ENCODE measurements at places on chromosomes 4 and X. TPM values are rescaled to one million over a fixed set of nuclear protein-coding genes. Genes with fewer than 3 reads are reported as not detected.
A peak's percentile ranks its signal among the peaks of the same experiment; 100 is the strongest.

- DNase-seq = peak; percentile 99
Observed at GRCh38 chr4:147578051-147578476, 39.1 kb upstream of the TMEM184C start.

DNA sequence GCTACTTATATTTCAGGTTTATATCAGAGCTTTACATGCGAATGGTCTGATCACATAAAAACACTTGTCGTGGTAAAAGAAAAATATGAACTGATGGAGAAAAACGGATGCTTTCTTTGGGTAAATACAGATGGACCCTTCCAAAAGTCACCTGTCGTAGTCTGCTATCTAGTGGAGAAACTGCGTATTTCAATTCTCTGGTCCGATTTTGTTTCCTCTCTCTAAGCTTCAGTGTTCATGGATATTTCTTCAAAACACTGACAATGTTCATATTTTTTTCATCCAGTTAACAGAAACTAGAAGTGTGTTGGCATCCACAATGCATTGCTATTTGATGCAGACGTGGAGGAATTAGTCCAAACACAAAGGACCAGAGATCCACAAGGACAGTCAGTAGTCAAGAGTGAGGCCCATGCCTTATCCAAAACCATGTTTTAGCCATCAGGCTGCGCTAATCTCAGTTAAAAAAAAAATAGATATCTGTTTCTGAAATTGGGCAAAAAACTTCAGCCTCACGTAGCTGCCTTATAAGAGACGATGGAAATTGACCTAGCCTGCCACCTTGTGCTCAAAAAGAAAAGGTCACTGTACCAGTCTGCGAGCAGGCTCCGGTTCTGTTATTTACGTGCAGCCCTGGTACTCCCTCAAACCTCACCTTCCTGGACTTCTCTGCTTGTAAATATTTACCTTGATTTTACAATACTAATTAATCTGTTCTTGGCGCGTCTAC is 16.0 kb downstream of the MEPE start:
- peak; percentile 63 for DNase-seq

DNA sequence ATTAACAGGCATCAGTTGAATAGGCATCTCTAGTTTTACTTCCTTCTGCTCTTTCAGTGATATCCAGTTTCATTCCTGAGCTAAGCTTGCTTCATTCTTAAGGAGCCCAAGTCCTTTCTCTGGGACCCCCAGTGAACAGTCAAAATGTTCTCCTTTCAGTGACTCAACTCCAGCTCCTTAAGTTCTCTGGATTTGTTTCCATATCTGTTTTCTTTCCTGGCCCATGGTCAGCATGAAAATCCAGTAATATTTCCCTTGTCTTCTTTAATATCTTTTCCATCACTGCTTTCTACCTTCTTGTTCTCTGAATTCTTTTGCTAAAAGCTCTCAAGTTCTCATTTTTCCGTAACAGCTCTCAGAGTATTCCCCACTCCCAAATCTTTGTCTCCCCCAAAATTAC is 25.5 kb downstream of the ADGRL3 start:
- no peak for DNase-seq

DNA sequence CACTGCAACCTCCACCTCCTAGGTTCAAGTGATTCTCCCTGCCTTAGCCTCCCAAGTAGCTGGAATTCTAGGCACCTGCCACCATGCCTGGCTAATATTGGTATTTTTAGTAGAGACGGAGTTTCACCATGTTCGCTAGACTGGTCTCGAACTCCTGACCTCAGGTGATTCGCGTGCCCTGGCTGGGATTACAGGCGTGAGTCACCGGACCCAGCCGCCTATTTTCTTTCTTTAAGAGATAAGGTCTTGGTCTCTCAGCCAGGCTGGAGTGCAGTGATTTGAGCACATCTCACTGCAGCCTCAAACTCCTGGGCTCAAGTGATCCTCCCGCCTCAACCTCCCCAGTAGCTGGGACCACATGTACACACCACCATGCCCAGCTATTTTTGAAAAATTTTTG is 166.5 kb downstream of the DHRSX start:
- DNase-seq = no peak

The TRIM60 gene
- not detected for total RNA-seq

- DNase-seq = no peak
Observed at GRCh38 chr4:70687392-70687791, 940 bp upstream of the UTP3 start.

DNA sequence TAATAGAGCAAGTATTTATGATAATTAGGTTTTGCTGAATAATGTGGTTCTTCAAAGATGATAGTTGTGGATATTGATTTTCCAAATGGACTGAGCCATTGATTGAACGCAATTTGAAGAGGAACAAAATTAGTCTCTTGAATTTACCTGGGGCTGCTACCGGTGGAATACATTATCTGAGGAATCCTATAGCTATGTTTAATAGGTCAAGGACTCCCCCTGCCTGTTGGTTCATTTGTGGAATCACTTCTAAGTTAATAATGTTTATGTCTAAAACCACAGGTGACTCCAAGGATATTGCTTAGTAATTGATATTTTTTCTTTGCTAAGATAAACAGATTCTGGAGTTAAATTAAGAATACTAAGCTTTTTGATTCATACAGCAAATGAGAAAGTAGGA is 576.0 kb upstream of the PABPC4L start:
- DNase-seq = no peak

DNA sequence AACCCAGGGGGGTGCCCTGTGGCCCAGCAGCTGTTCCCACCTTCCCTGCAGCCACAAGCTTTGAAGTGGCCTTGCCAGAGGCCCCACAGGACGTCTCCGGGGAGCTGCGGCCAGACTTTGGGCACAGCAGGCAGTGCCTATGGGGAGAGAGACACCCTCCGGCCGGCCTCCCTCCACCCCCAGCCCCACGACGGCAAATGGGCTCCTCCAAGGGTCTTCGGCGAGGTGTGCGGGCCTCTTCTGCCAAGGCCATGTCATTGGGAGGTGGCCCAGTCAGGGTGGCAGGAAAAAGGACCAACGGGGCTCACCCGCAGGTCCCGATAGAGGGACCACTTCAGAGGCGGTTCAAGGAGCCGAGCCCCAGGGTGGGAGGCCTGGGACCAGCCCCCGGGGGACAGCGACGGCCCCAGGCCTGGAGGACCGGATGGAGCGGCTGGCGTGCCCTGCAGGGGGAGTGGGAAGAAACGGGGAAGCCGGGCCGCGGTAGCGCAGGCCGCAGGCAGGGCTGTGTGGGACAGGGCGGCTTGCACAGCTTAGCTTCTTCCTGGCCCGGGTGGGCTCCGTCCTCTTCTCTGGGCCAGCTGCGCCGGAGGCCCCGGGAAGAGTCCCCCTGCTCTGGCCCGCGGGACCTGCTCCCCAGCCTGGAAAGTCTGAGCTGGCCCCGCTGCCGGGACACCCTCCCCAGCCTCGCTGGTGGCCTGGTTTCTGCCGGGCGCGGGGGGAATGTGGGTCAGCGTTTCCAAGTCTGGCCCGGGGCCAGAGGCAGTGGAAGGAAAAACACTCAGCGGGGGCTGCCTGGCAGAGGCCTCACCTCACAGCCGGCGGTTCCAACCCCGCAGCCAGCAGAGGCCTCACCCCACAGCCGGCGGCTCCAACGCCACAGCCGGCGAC is 21.9 kb upstream of the SPON2 start:
- DNase-seq = no peak

The TMEM35A gene
- total RNA-seq = not detected

- DNase-seq = no peak
Observed at GRCh38 chrX:15600049-15600448, 711 bp downstream of the ACE2 start.

GRCh38 chr4:42816880-42817400 is 75.6 kb upstream of the GRXCR1 start:
- no peak for DNase-seq

DNA sequence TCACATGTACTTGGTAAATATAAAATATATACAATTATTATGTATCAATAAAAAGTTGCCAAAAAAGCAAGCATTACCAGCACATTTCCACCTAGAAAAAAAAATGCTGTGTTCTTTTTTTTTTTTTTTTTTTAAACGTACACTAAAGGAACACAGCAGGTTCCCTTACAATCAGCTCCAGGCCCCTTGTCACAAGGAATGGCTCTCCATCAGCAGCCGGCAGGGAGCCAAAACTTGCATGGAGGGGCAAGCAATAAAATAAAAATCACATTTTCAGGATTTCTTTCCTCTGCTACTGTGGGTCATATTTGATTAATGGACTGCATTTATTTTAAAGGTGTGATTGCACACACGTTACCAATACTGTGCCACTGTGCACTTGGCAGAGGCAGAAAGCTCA is 460.3 kb downstream of the GPAT3 start:
- no peak for DNase-seq

DNA sequence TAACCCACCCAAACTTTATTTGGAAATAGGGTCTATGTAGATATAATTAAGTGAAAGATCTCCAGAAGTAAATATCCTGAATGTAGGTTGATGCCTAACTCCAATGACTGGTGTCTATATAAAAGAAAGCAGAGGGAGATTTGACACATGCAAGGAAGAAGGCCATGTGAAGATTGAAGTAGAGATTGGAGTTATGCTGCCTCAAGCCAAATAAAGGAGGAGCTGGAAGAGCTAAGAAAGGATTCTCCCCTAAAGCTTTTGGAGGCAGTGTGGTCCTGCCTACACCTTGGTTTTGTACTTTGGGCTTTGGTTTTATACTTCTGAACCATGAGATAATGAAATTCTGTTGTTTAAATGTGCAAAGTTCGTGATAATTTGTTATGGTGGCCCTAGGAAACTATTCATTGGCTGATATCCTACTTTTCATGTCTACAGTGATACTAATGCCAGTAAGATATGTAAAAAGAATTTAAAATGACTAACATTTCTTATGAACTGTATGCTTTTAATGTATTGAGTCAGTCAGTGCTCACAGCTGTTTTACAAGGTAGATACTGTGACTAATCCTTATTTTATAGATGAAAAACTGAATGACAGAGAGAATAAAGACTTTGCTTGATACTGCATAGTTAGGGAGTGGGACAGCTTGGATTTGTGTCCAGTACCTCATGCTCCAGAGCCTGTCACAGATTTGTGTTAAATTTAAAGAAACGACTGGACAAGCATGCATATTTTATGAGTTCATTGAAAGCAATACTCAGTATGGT is 5.9 kb upstream of the RAB40AL start:
- DNase-seq = no peak

The DGKK gene
- total RNA-seq = not detected

DNA sequence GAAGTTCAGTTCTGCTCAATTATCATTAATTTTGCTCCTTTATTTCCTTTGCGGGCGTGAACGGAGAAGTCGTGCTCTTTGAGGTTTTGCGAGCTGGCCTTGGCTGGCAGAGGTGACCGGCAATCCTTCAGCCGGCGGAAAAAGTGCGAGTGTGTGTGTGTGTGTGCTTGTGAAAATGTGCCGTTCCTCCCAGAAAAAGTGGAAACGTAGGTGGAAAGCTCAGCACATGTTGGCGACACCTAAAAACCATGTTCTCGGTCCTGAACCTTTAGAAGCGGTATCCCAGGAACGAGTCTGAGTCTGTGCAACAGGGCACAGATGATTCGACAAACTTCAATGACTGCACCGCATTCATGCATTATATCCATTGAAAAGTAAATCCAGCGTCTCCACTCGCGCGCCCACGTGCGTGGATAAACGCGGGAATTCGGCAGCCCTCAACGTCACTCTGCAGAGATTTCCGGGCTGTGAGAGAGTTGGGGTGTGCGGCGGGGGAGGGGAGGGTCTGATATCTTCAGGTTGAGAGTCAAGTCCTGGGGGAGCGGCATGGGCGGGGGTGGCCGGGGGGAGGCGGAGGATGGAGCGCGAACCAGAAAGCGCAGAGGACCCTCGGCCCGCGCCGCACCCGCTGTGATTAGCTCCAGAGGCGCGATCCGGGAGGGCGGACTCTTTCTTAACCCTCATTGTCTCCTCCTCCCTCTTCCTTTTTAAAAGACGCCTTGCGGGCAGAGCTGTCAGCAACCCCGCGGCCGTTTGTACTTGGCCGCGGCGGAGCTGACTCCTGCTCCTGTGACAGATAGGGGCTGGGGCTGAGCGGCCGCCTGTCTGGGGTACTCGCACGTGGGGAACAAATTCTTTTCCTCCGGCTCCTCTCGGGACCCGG is at the start of gene SHISA3:
Gene SHISA3 (plus strand): TSS at position 737 of the 883 bp plus-strand sequence. CDS start 569 bp downstream, outside the sequence.
- DNase-seq = no peak

DNA sequence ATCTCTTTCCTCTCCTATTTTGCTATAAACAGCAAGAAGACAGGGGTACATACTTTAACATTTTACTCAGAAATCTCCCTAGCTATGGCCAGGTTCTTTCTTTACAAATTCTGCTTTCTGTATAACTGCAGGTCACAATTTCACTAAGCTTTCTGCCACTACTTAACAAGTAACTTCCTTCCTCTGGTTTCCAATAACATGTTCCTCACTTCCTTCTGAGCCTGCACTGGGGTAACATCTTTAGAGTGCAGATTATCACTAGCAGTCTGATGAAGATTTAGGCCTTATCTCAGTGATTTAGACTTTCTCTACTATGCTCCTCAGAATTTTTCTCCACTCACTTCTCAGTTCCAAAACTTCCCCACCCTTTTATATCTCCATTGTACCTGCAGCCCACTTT is 1930.5 kb upstream of the AGA start:
- DNase-seq = no peak

GRCh38 chrX:40092808-40093435 is 4.8 kb downstream of the BCOR start:
- no peak for DNase-seq

DNA sequence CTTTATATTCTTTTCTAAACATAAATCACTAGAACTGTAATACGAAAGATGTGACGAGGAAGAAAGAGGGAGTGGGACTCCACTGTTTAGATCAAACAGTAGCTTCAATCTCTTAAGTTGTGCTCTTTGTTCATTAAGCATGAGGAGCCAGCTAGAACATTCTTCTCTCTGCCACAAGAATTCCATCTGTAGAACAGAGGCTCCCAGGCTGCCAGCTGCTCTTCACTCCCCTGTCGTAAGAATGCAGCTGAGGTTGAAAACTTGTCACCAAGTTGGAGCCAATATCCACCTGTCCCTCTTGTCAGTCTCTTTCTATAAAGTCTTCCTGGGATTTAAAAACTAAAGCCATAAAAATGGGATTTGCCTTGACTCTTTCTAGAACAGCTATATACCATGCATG is 65.0 kb upstream of the SEC24B start:
- no peak for DNase-seq

The ZFP92 gene
- 0.08 TPM for total RNA-seq

GRCh38 chr4:77010841-77011354 is 61.3 kb downstream of the SEPTIN11 start:
- peak; percentile 84 for DNase-seq

The SPANXA2 gene
- 0.23 TPM for total RNA-seq

DNA sequence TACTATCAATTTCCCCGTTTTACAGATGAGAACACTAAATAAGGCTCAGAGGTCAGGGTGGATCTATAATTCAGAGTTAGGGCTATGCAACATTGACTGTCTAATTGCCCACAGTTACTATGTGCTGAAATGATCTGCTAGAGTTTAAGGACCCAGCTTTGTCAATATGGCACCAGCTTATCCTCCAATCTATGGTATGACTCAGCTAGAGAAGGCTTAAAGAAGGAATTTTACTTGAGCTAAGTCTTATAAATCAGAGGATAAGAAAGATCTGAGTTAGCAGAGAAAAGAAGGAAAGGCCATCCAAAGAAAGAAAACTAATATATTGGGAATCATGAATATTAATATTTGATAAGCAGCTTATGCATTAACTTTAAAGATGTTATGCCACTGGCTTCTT is 78.1 kb downstream of the ASB9 start:
- no peak for DNase-seq

The USP53 gene
- 18.5 TPM for total RNA-seq

GRCh38 chr4:184960505-184960971 is 57.8 kb upstream of the HELT start:
- no peak for DNase-seq

The PWWP3B gene
- total RNA-seq = 2.3 TPM

GRCh38 chrX:18042776-18043175 is 177.9 kb downstream of the BEND2 start:
- DNase-seq = no peak

The KLB gene
- not detected for total RNA-seq

Data from HT1080 (cell line).